ENCODE measurements at places on chromosomes 7 and 10.
A peak's percentile ranks its signal among the peaks of the same experiment; 100 is the strongest.

GRCh38 chr10:75140246-75140645, 28.8 kb downstream of the SAMD8 start:
- no peak for DNase-seq

DNA sequence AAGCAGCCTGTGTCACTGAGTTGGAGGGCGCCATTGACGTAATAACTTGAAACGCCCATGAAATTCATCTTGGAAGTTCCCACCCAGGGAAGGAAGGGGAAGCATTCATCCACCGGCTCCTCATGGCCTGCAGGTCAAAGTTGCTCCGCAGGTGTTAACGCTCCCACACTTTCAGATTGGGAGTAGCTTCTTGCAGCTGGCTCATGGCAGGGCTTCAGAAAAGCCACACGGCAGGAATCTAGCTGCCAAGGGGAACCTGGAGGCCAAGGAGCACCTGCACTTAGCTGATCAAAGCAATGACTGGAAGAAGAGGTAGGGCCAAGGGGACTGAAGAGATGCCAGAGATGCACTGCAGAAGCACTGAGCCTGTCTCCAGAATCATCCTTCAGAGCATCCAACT, 203.2 kb downstream of the ARHGAP12 start:
- DNase-seq: no peak

DNA sequence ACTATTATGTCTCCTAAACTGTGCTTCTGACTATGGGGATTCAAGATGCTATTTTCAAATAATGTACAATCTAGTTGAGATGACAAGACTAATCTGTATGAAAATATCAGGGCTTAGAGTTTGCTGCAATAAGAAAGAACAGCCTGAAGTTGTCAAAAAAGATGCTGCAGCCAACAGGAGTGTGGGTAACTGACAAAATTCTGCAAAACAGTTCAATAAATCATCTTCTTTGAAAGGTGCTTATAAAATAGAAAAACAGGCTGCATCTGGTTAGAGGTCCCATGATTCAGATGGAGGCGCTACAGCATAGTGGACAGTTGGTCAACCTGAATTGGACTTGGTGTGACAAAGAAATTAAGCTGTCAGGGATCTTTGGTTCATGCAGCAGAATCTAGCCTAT, 511.0 kb downstream of the XPNPEP1 start:
- DNase-seq: no peak

GRCh38 chr7:33905389-33906032, at the start of gene BMPER:
TSS of gene BMPER (plus strand) at chr7:33905539. CDS start at chr7:33905614, 75 bp downstream.
- DNase-seq: peak; percentile 54

DNA sequence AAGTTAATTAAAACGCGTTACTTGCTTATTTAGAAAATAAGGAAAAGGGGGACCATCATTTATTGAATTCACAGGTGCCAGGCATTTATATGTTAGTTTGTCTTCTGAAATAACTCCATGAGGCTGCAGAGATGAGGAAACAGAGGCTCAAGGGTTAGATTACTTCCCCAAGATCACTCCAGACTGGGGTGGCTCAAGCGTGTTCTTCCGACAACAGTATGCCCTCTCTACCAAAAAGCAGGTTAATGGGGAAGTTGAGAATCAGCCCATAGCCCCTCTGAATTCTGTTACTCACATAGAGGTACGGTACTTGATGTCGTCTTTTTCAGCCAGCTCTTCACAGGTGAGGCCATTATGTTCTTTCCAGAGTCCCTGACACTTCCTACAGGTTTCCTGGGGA, 129.3 kb downstream of the RNF216 start:
- no peak for DNase-seq

GRCh38 chr10:103541616-103542015, 48.1 kb downstream of the NEURL1 start:
- no peak for DNase-seq

- DNase-seq: no peak
Observed at GRCh38 chr10:76041551-76041950, 610.1 kb downstream of the LRMDA start.

GRCh38 chr10:31940839-31941653, 12.4 kb upstream of the ARHGAP12 start:
- DNase-seq: no peak

Data from femur (tissue), 1 donor.